ENCODE measurements at places on chromosomes 16 and 17. TPM values are rescaled to one million over a fixed set of nuclear protein-coding genes. Genes with fewer than 3 reads are reported as not detected.

GRCh38 chr17:7001318-7001961, 5.6 kb downstream of the ALOX12 start:
- DNase-seq, result peak; percentile 64
- H3K27ac ChIP-seq, result no peak overlapping the region
- H3K4me3 ChIP-seq, result no peak overlapping the region

- H3K4me1 ChIP-seq, result no peaks in the 10 kb centered on the region
- peaks cover 3% of the 10 kb centered on the region for H3K27me3 ChIP-seq
- H3K27ac ChIP-seq, result no peak overlapping the region
- no peaks in the 10 kb centered on the region for H3K36me3 ChIP-seq
- no peak for DNase-seq
- H3K4me3 ChIP-seq, result no peak overlapping the region
These were observed 41.3 kb downstream of the GP2 start for GRCh38 chr16:20285993-20286499.

MINK1 gene
- 67.5 TPM for total RNA-seq

ITGAD gene
- not detected for total RNA-seq

DNA sequence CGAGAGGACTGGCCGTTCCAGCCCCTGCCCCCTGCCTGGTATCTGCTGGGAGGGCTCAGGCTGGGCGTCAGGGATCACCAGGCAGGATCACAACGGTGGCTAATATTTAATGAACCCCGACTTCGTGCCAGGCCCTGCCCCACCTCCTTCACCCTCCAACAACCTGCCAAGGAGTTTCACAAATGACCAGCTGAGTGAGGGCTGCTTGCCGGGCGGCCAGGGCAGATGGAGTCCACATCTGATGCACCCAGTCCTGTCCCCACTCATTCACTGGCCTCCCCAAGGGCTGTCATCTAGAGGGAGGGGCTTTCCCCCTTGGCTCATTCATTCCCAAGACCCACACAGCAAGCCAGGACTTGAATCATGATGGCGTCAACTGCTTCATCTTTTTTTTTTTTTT, 17.5 kb downstream of the UBALD1 start:
- no peaks in the 10 kb centered on the region for H3K36me3 ChIP-seq
- no peak overlapping the region for H3K4me3 ChIP-seq
- H3K4me1 ChIP-seq, result no peaks in the 10 kb centered on the region
- no peaks in the 10 kb centered on the region for H3K27me3 ChIP-seq

TMEM238L gene
- not detected for total RNA-seq

KRTAP4-3 gene
- not detected for total RNA-seq

DNA sequence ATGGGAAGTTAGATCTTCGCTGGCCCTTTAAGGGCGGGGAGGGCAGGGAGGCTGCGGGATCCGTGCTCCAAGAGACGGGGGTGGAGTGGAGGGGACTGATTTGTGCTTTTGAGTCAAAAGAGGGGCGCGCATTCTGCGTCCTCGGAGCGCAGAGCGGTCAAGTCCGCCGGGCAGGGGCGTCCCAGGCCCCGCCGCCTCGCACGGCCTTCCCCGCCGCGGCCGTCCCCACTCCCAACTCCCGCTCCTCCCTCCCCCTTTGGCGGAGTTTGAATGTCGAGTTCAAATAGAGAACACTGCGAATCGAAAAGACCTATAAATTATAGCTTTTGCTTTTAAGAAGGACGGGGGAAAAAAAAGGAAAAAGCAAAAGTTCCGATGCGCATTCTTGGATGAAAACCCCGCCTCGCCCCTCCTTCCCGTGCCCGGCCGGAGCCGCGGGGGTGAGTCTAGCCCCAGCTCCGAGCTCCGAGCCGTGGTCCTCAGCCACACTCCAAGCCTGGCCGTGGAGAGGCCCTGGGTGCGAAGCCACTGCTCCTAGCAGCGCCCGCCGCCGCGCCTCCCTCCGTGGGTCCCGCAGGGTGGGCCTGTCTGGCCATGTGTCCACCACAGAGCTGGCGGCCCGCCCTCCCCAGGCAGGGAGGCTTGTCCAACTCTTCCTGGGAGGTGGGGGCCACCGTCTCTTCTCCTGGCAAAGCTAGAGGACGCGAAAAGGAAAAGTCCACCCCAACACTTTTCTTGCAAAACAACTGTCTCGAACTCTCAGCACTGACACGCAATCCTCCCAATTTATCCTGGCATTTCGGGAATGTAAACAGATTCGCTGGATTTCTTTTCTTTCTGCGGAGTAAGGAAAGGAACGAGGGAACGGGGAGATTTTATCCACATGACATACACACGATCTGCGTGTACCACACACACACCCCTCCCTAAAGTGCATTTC, 3.6 kb downstream of the CBX8 start:
- no peak overlapping the region for H3K27ac ChIP-seq
- peaks cover 10% of the 10 kb centered on the region for H3K4me1 ChIP-seq
- peaks cover 33% of the 10 kb centered on the region for H3K27me3 ChIP-seq
- no peak overlapping the region for H3K4me3 ChIP-seq
- no peak for DNase-seq

All from activated CD4-positive, alpha-beta memory T cell treated with anti-CD3 and anti-CD28 coated beads for 36 hours (primary cell).